ENCODE measurements at places on chromosomes 11 and 22.
A peak's percentile ranks its signal among the peaks of the same experiment; 100 is the strongest.

GRCh38 chr11:60211206-60211605, 28.3 kb upstream of the MS4A6A start:
- no peak for DNase-seq

DNA sequence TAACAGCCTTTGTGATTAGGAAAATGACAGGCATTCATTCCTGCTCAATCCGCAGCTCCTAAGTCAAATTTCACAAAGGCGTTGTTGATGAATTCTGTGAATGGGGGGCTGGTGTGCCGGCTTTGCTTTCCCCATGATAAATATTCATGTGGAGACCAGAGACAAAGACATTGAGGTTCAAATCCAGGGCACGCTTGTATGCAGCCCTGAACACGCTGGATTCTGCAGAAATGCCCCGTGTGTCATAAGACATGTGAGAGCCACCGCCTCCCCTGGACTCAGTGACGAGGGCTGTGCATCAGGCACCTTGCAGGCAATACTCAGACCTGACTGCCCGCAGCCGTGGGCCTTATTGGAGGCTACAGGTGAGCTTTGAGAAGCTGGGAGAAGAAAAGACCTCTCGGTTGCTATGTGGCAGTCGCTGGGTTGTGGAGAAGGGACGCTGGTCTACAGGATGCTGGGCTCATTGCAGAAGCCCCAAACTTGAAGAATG, 906.2 kb downstream of the BRD1 start:
- no peak for DNase-seq

DNA sequence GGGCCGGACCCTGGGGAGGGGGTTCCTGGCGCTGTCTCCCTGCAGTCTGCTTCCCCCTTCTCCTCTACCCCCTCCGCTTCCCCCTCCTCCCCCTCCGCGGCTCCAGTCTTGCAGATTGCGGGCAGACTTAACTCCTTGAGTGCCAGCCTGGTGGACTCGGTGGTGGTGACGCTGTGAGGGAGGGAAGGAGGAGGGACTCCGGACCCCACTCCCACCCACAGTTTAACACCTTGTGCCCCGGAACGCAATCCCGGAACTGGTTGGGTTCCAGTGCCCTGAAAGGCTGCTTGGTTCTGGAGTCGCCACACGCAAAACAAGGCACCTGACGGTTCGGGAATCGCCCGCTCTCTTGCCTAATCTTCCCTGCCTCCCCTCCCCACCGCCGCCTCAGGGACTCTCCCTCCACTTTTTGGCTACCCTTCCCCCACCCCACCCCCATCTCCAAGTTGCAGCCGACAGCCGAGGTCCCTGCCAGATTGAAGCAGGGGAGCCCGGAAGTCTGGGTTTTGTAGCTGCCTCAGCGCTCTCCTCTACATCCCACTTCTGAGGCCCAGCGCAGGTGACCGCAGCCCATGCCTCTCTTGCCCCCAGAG, 3.9 kb upstream of the BCL9L start:
- DNase-seq, result peak; percentile 76

GRCh38 chr11:66478729-66479393, 1.4 kb upstream of the DPP3 start:
- peak; percentile 39 for DNase-seq

GRCh38 chr22:24494528-24495364, at the start of gene UPB1:
Gene UPB1, plus strand, starts transcription at chr22:24495332. Its CDS starts 72 bp downstream, at chr22:24495404.
- DNase-seq, result no peak

Measured in activated CD8-positive, alpha-beta memory T cell treated with anti-CD3 and anti-CD28 coated beads, Interleukin-2, amount 50 U/mL, for 4 hours (primary cell).